ENCODE measurements at places on chromosomes 7 and 10.

DNA sequence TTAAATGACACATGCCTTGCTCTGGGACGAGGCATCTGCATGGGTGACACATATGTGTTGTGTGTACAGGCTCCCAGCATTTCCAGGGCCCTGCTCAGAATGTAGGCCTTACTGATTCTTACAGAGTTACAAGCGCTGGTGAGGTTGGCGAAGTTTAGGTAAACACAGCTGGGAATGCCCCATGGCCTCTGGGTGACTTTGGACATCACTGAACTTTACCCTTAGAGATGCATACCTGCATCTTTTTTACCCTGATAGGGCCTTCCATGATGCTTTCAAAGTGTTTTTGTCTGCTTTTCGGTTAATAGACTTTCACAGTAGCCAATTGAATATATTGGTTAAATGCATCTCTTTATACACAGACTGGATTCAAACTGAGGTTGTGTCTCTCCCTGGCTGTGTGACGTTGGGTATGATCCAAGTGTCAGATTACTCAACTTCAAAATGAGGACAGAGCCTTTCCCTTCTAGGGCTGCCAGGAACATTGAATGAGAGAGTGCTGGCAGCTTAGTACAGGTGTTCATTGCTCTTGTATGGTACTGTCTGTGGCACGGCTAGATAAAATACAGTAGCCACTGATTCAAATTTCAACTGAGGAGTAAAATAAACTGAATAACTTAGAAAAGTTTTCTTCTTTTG, 29.5 kb downstream of the EGFR start:
- DNase-seq, result no peak

- no peak for DNase-seq
Measured at GRCh38 chr7:43152696-43153095, 40.2 kb downstream of the HECW1 start.

GRCh38 chr7:106068538-106068961, 43.6 kb downstream of the SYPL1 start:
- no peak for DNase-seq

DNA sequence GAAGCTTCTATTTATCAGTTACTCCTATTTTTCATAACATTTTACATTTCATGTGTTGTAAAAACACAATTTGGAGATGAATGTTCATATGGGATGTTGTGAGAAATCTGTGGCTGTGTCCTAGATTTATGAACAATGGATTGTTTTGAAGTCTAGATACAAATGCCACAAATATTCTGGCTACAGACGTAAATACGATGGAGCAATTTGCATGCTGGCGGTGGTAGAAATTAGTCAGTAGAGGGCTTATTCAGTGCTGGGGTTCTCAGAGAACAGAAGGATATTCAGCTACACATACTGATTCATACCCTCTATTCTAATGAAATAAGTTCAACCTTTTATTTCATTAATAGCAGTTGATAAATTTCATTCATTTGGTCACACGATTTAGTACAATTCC, 48.8 kb downstream of the PLPP4 start:
- no peak for DNase-seq

DNA sequence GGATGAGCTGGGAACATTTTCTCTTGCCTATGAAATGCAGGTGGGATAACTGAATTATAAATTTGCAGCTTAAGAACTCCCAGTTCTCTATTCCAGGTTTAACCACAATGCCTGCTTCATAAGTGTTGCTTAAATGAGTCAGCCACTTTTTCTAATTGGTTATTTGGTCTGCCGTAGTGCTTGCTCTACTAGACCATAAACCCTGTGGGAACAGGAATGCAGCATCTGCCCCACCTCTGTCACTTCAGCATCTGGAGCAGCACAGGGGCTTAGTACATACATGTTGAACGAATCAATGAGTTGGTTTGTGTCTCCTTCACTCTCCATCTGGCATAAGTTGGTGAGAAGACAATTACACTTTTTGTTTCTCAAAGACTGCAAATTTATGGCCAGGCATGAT, 95.2 kb upstream of the PTER start:
- DNase-seq, result no peak

GRCh38 chr7:77409005-77409738, 7.0 kb downstream of the GSAP start:
- DNase-seq, result no peak

GRCh38 chr10:79340646-79341244, 6.5 kb upstream of the PPIF start:
- DNase-seq, result no peak

DNA sequence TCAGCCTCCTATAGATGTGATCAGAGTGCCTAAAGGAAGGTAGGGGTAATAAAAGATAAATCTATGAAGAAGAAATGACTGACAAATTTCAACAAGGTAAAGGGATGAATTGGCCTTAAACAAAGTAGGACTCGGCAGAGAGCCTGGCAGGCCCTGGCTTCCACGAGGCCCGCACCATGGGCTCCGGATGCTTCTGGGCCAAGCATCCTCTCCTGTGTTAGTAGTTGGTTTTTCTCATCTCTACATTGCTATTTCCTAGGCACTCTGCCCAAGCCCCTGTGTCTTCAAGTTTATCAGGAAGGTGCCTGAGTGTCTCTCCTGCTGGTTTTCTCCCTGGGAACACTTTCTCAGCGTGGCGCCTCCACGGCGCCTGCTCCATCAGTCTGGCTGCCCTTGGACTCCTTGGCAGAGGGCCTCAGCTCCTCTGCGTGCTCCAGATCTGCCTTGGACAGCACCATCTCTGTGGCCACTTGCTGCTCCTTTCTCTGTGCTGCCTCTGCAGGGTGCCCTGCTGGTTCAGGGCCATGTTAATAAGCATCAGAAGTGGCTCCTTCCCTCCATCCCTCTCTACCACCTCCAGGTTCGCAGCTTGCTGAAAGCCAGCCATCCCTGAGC, 413.3 kb upstream of the DPP6 start:
- no peak for DNase-seq

GRCh38 chr7:98056580-98056979, 50.1 kb upstream of the LMTK2 start:
- DNase-seq, result no peak

- no peak for DNase-seq
Measured at GRCh38 chr10:72243822-72244437, 27.9 kb upstream of the ASCC1 start.

GRCh38 chr10:14758994-14759664, 15.6 kb downstream of the FAM107B start:
- no peak for DNase-seq

All from stimulated activated CD8-positive, alpha-beta memory T cell treated with anti-CD3 and anti-CD28 coated beads, Interleukin-4, amount 100 ng/mL, for 1 hour (primary cell).